ENCODE measurements at places on chromosomes 2 and 18.

- DNase-seq, result no peak
Observed at GRCh38 chr2:224523626-224524577, 61.3 kb downstream of the CUL3 start.

DNA sequence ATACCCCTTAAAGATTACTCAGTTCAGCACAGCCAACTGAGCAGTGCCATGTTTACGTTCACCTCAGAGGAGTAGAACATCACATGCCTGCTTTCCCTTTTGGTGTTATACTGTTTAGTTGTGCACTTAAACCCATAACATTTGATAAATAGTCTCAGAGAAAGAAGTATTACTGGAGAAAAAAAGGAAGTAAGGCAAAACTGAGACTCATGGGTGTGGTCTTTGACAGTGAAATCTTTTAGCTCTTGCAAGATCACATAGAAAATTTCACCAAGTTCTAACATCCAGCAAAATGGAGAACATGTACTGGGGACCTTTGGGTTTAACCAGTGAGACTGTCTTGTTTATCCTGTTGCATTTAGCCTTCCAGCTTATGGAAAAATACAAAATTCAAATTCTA lies 5.6 kb downstream of the TANK start:
- DNase-seq, result no peak

DNA sequence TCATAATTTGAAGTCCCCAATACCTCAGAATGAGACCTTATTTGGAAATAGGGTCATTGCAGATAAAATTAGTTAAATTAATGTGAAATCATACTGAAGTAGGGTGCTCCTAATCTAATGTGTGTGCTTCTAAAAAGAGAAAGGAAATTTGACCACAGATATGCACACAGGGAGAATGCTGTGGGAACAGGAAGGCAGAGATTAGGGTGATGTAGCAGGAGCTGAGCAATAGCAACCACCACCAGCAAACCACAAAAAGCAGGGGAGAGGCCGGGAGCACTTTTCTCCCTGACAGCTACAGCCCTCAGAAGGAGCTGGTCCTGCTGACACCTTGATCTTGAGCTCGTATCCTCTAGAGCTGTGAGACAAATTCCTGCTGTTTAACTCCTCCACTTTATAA lies 24.6 kb upstream of the SCG2 start:
- DNase-seq, result no peak

DNA sequence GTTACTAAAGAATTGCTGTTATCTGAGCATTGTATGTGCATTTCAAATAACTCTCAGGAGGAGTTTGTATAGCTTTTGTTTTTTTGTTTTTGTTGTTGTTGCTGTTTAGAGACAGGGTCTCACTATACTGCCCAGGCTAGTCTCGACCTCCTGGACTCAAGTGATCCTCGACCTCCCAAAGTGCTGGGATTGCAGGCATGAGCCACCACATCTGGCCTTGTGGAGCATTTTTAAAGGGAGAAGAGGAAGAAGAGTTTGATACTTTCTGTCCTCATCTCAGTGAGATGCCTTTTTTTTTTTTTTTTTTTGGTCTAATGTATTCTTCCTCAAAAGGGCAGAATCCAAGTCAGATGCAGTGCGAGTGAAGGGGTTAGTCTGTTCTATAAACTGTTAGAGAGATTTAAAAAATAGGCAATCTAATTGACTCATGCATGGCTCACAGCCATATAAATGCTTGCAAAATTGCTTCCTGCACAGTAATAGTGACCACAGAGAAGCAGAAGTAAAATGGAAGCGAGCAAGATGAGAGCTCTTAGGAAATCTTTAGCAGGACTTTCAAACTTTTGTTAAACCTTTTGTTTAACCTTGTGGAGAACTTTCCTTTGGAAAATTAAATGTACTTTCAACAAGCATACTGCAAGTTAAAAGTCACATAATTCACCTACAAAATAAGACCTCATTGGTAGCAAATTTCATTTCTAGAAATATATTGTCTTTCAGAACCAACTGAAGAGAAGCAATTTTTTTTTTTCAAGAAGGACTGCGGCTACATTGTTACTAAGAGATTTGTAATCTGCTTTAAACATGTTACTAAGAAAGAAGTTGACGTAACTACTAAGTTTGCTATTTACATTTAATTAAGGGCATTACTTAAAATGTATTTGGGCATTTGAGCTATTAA lies 52.3 kb upstream of the ROCK1 start:
- no peak for DNase-seq

GRCh38 chr2:159145745-159146354 lies 140.7 kb downstream of the WDSUB1 start:
- no peak for DNase-seq

DNA sequence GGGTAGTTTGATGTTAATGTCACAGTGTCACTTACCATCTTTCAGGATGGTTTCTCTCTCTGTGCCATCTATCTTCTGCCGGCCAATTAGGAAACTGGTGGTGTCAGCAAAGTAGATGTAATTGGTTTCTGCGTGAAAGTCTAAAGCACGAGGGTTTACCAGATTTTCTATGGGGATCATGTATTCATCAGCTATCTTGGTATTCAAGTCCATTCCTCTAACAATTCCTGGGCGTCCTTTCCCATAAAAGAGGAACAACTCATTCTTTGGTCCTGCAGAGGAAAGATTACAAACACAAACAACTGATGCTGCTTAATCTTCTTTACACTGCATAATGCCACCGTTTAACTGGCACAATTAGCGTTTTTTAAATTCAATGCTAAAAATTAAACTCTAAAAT lies 1081.9 kb downstream of the LRP1B start:
- no peak for DNase-seq

Data from right forelimb (tissue), 1 donor.